ENCODE measurements at places on chromosomes 4 and X.

GRCh38 chrX:129599499-129599898, 55.3 kb downstream of the APLN start:
- no peak for DNase-seq

GRCh38 chr4:6154875-6155274, 45.5 kb downstream of the JAKMIP1 start:
- no peak for DNase-seq

GRCh38 chr4:184473499-184474262, 669 bp downstream of the IRF2 start:
- DNase-seq: peak; percentile 67

- DNase-seq: peak; percentile 80
These were observed 580 bp upstream of the MMGT1 start for GRCh38 chrX:135974279-135974856.

- no peak for DNase-seq
These were observed 29.3 kb downstream of the BEND4 start for GRCh38 chr4:42123071-42123644.

DNA sequence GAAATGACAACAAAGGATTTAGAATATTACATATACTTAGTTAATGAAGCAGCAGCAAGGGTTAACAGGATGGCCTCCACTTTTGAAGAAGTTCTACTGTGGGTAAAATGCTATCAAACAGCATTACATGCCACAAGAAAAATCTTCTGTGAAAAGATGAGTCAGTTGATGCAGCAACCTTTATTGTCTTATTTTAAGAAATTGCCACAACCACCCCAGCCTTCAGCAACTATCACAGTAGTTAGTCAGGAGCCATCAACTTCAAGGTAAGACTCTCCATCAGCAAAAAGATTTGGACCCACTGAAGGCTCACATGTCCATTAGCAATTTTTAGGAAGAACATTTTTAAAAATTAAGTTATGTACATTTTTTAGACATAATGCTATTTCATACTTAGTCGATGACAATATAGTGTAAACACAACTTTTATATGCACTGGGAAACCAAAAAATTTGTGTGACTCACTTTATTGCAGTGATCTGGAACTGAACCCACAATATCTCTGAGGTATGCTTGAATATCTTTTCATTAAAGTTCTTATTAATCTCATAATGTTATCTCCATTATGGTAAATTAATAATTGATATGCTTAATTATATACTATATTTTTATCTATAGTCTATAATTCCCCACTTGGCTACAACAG, 81.2 kb downstream of the SPCS3 start:
- no peak for DNase-seq

- DNase-seq: peak; percentile 13
These were observed 115.0 kb upstream of the HS3ST1 start for GRCh38 chr4:11543706-11544105.

DNA sequence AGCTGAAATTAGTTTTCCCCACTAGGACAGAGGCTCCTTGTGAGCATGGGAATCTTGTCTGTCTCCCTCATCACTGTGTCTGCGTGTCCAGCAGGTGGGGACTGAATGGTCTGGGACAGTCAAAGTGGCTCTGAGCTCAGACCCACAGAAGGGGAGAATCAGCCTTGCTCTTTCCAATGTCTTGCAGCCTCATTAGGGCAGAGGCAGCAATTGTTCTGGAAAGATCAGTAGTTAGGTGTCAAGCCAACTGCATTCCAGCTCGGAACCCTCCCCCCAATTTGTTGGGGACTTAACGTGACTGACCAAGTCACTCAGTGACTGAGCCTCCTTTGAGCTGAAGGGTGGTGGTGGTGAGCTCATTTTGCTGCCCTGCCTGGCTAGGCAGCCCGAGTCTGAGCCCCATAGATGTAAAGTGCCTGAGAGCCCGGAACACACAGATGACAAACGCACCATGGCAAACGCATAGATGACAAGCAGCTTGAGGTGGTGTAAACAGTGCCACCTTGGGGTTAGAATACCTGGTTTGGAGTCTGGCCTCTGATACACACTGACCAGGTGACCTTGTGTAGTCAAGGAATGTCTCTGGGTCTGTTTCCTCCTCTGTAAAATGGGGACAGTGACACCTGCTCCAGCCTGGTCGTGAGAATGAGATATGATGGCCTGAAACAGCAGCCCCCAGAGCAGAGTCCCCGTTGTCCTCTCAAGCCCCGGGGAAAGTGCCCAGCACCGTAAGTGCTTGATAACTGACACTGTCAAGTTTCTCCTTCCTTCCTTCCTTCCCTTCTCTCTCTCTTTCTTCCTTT, 2.7 kb upstream of the SORCS2 start:
- DNase-seq: no peak

- no peak for DNase-seq
These were observed 83.4 kb downstream of the UCHL1 start for GRCh38 chr4:41339812-41340809.

- no peak for DNase-seq
These were observed 102.4 kb downstream of the SLIT2 start for GRCh38 chr4:20354120-20354519.

DNA sequence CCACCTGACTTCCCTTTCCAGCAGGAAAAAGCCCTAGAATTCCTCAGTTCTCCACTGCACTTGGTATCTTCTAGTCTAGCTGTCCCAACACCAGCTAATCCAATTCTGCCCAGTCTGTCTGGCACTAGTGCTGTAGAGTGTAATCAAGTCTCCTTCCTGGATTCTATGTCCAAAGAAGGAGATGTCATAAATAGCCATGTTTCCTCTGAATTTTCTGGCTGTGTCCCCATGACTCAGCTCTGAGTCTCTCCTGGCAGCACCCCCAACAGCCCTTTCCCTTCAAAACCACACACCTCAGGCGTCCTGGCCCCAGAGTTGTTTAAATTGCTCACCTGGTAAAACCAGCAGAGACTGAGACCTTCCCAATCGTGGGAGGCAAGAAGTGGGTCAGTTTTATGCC, 197.2 kb downstream of the GRXCR1 start:
- DNase-seq: no peak

DNA sequence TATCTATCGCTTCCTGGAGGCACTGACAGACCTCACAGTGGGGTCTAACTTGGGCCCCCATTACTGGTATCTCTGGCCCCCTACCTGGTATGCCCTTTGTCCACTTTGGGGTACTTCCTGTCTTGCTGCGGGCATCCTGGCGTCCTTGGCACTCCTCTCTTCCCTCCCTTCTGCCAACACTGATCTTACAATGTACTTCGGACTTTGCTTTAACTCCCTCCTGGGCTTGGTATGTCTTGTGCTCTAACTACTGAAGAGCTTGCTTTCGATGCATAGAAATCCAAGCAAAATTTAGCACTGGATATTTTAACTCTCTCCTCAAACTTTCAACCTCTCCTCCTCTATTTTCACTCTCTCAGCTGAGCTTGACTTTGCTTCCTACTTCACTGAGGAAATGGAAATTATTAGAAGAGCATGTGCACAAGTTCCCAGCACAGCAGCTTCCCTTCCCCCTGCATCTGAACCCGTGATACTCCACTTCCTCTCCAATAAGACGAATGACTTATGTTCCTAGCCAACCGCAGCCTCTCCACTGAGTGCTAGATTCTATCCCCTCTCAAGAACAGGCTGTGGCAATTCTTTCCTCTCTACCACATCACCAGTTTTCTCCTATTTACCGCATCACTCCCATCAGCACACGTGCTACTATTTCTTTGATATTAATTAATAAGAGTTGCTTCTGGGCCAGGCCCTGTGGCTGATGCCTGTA, 52.9 kb downstream of the SUPT20HL2 start:
- peak; percentile 60 for DNase-seq

- no peak for DNase-seq
These were observed 114.6 kb downstream of the RBM47 start for GRCh38 chr4:40515037-40515397.

- DNase-seq: no peak
These were observed 95.0 kb upstream of the SMARCAD1 start for GRCh38 chr4:94112644-94113043.

GRCh38 chrX:72094894-72095293, 36.8 kb downstream of the RTL5 start:
- peak; percentile 54 for DNase-seq

DNA sequence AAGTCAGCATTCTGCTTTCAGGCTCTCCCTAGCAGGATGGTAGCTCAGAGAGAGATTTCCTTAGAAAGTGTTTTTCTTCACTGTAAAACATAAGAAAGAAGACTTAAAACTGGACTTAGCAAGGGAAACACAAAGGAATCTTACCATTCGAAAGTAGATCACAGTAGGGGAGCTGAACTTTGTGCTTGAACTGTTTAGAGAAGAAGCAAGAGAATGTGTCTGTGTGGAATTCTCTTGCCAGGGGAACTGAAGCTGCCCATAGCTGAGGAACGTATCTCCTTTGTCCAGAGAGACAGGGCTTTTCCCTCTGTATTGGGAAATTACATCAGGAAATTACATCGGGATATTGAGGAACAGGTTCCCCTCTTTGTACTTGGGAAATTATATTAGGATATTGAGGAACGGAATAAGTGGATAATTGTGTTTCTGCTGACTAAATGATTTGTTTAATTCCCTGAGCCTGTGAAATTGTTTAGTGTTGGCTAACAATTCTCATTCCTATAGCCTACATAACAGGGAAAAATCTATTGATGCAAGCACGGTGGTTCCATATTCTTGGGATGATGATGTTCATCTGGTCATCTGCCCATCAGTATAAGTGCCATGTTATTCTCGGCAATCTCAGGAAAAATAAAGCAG, 21.2 kb downstream of the SRD5A3 start:
- no peak for DNase-seq

DNA sequence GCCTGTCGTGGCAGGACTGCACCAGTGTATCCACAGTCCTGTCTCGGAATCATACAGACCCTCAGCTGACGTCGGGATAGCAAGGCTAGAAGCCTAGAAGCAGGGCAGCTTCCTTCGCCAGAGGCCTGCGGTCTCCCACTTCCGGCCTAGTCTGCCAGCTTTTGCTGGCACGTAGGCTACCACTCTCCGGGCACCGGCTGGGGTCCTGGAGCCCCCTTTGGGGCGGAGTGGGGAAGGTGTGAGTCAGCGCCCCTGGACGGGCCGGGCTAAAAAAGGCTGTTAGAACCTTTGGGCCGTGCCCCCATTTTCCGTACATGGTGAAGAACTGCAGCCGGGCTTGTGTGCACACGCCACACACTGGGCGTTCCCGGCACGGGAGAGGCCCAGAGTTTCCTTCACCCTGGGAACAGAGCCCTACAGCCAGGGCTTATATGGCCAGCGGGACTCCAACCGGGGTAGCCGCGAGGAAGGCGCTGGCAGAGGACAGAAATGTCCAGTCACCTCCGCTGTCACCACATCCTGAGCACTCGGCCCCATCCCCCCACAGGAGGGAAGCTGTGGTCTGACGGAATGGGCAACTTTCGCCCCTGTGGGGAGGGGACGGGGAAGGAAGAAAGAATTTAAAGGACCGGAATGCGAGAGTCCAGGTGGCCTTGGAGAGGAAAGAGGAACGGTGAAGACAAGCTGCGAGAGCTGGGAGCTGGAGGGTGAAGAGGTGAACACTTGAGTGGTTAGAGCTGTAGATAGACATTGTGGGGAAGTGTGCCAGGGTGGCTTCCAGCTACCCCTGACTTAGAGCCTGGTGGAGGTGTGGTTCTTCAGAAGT, 4.6 kb downstream of the MAGIX start:
- DNase-seq: peak; percentile 94

GRCh38 chr4:52160859-52161258, 109.8 kb downstream of the SPATA18 start:
- no peak for DNase-seq

GRCh38 chr4:2168469-2169319, 73.2 kb downstream of the HAUS3 start:
- DNase-seq: no peak

DNA sequence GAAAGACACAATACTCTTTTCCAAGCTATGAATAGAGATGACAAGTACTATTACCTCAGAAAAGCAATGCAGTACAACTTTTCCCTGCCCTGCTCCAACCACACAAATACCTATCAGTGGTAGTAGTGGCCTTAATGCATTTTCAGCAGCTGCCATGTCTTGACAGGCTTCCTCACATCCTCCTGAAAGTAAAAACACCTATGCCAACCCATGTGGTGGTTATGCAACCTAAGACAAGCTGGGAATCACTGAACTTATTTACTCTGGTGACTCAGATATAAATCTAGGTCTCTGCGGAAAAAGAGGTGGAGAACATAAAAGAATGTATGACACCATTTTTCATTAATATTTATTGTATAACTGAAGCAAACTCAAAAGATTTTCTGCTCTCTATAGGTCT, 14.5 kb downstream of the WDFY3 start:
- DNase-seq: no peak

DNA sequence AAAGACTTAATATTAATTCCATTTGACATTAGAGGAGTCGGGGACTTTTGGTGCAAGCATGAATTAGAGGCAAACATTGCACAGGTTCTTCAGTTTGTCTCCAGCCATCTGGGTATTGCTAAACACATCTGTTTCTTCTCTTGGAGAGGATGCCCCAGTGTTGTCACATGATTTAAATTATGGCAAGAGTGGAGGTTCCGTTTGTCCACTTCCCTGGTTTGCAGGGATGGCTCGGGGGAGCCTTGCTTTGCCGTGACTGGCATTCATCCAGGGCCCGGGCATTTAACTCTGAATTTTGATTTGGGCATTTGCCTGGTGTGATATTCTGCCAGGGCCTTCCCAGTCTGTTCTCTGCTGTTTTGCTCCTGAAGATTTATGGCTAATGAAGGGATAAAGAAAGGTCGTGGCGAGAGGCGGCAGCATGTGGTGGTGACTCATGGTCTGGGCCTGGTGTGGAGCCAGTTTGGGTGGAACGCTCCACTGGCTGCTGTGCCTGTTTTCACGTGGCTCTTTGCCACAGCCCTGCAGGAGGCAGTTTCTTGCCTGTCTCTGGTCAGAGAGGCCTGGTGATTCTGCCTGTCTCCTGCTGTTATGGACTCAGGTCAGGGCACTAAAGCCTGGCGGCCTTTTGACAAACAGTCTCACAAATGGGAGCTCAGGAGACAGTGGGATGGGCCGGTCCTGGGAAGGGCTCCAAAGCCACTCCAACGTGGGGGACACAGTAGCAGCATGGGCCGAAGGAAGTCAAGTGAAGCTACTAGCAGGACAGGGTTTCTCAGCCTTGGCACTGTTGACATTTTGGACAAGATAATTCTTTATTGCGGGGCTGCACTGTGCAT, 99.4 kb upstream of the PGRMC2 start:
- DNase-seq: peak; percentile 14

GRCh38 chr4:39102297-39102696, 40.3 kb downstream of the KLHL5 start:
- no peak for DNase-seq

Measured in NB4 (cell line).